ENCODE measurements at places on chromosomes 16 and 17.
A peak's percentile ranks its signal among the peaks of the same experiment; 100 is the strongest.

GRCh38 chr17:77634710-77635109 is 323.8 kb upstream of the TNRC6C start:
- no peak for DNase-seq

DNA sequence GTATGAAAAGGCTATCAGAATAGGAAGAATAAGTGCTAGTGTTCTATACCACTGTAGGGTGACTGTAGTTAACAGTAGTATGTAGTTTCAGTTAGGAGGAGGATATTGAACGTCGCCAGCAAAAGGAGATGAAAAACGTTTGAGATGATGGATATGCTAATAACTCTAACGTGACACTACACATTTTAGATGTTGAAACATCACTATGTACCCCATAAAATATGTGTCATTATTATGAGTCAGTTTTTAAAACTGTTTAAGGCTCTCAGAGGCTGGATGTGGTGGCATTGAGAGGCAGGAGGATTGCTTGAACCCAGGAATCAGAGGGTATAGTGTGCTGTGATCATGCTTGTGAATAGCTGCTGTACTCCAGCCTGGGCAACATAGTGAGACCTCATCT is 31.8 kb downstream of the UBN1 start:
- no peak for DNase-seq

DNA sequence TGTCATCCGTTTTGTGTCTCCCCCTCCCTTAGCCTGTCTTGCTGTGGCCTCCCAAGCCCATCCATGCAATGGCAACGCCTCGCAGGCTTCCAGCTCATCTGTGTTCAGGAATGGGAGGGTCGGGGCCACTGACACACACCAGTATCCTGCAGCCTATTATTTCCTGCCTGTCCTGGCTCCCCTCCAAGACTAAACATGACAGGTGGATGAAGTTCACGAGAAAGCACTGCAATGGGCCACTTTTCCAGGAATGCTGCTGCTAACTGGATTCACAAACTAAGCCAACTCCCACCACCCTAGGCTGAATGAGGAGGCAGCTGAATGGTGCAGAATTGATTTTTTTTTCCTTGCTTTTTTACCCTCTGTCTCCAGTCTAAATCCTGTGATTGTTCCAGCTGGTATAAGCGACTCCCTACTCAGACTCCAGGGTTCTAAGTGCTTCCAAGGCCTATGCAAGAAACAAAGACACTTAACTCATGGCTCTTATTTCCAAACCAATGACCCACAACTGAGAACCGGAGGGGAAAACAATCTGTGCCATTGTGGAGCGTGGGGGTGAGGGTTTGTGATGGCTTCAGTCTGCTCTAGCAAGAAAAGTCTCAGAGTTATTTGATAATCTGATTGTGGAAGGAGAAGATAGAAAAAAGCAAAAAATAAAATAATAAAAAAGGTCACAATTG is 23.3 kb downstream of the TMEM100 start:
- DNase-seq = no peak

GRCh38 chr16:86165479-86165878 is 266.5 kb downstream of the IRF8 start:
- no peak for DNase-seq

- no peak for DNase-seq
Measured at GRCh38 chr17:83126275-83126811, 46.9 kb downstream of the METRNL start.

DNA sequence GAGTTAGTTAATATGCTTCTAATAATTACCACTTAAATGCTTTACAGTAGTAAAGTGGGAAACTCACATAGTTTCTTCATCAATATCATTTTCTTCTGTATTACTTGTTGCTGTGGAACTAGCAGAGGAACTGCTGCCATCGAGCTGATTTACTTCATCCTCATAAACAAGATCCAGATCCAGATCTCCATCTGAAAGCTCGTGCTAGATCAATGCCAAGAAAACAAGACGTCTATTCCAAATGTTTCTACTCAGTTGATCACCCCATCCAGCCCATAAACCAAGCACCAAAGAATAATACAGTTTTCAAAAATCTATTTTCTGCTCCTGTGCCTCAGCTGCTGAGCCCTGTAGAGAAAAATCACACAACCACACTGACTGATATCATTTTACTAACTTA is 59.1 kb downstream of the TRIM37 start:
- DNase-seq = no peak

DNA sequence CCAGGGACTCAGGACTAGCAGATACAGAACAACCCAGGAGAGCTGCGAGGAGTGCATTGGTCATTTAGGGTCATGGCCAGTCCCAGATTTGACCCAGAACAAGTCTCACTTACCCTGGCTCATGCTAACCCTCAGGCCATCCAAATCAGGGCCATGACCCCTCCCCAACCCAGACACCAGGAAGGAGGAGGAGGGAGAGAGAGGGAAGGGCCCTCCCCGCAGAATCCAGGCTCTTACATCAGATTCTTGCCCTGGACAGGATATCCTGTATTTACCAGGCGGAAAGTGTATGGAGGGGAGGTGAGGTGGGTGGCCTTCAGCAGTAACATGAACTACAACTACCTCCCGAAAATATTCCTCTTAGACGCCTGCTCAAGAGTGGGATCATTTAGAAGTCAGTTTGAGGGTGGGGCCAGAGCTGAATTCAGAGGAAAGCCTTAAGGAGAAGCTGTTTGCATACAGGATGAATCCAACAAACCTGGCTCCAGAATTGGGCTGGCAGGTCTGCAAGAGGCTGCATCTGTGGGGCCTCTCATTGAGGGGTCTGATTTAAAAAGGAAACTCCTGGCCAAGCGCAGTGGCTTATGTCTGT is 2.1 kb downstream of the VAT1 start:
- no peak for DNase-seq

- DNase-seq = no peak
Measured at GRCh38 chr17:74125156-74125555, 78.3 kb upstream of the RPL38 start.

GRCh38 chr16:19815418-19815817 is 69.2 kb downstream of the GPRC5B start:
- no peak for DNase-seq

- no peak for DNase-seq
Measured at GRCh38 chr17:28573521-28573920, 2.2 kb upstream of the PIGS start.

DNA sequence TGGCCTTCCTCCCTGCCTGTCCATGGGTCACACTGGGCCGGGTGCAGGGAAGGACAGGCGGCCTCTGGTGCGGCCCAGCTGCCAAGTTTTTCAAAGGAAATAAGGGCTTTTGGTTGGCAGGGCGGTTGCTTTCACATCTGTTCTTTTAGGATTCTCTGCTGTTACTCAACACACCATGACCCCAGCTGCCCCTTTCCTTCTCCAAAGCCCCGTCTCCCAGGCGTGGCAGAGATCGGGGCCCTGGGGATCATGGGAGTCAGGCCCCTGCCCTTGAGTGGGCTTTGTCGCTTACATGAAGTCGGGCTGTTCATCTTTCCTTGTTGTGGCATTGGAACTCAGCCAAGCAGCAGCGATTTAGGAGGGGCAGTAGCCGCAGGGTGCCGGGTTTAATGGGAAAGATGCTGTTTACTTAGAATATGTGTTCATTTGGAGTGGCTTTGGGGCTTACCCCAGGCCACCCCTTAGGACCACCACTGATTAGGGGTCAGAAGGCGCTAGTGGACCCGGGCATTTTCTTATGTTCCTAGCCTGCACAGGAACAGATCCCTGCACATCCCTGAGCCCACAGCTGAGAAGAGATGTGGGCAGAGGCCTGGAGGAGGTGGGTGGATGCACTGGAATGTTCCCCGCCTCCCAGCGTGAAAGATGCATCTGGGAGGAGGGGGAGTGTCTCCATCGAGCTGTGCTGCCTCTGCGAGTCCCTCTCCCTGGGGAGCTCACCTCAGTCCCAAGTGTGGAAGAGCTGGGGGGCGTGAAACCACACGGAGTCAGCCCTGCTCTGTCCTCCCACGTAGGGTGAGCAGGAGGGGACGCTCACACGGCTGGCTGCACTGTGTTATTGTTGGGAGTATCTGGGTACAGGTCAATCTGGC is 6.8 kb upstream of the ADCY7 start:
- DNase-seq = no peak

- no peak for DNase-seq
Measured at GRCh38 chr16:79536958-79537357, 63.6 kb downstream of the MAF start.

DNA sequence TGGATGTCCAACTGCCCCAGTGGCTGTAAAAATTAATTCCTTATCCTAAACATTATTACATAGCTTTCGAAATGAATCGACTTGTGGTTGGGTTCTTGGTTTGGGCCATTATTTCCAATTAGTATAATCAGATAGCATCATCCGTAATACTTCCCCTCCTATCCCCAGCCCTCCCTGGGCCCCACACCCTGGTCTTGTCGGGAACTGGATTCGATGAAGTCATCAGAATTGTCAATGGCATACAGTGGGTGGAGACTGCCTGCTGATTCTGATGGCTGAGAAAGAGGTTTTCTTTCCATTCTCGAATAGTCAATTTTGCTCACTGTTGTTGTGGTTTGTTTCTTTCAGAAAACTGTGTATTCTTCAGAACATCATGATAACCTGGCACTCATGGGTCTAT is 395.1 kb downstream of the SEC14L1 start:
- no peak for DNase-seq

- DNase-seq = no peak
Measured at GRCh38 chr17:19558946-19559345, 25.3 kb downstream of the SLC47A1 start.

- DNase-seq = no peak
Measured at GRCh38 chr16:69397821-69398521, 12.2 kb upstream of the TERF2 start.

- peak; percentile 46 for DNase-seq
Measured at GRCh38 chr17:67718325-67718941, 697 bp downstream of the NOL11 start.

DNA sequence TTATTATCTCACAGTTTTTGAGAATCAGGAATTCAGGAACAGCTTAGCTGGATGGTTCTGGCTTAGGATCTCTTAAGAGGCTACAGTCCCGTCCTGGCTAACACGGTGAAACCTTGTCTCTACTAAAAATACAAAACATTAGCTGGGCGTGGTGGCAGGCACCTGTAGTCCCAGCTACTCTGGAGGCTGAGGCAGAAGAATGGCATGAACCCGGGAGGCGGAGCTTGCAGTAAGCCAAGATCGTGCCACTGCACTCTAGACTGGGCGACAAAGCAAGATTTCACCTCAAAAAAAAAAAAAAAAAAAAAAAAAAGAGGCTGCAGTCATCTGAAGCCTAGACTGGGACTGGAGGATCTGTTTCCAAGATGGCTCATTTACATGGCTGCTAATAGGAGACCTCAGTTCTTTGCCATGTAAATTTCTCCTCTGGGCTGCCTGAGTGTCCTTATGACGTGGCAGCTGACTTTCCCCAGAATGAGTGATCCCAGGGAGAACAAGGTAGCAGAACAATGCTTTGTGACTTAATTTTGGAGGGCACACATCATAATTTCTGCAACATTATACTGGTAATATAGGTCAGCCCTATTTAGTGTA is 95.8 kb upstream of the CORO6 start:
- DNase-seq = no peak

DNA sequence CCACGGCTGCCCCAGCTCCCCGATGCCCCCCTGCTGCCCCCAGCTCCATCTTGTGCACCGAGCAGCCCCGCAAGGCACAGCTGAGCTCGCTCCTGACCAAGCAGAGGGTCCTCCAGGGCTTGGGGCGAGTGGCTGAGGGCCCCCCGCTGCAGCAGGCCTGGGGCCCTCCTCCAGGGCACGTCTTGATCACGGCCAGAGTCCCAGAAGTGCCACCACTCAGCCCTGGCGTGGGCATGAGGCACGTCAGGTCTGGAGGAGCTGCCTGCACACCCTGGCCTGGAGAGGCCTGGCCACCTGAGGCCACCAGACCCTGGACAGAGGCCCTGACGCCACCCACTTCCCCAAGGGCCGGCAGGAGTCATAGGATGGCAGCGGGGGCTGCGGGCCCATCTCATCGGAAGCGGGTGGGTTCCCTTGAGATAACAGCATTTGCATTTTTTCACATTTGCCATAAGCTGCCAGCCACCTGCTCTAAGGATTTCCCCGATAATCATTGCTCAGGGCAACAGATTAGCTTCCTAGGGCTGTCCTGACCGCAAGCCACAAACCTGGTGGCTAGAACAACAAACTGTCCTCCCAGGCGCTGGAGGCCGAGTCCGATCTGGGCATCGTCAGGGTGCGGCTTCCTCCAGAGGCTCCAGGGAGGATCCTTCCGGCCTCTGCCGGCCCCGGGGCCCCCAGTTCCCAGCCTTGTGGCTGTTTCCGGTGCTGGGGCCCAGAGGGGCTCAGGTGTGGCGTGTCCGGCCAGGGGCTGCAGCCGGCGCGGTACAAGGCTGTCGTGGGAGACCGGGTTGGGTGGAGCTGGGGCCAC is 23.9 kb upstream of the C1QTNF8 start:
- DNase-seq = no peak
